ENCODE measurements at places on chromosomes 4 and X.

GRCh38 chr4:88817740-88818139, 120.1 kb upstream of the NAP1L5 start:
- no peak for DNase-seq

DNA sequence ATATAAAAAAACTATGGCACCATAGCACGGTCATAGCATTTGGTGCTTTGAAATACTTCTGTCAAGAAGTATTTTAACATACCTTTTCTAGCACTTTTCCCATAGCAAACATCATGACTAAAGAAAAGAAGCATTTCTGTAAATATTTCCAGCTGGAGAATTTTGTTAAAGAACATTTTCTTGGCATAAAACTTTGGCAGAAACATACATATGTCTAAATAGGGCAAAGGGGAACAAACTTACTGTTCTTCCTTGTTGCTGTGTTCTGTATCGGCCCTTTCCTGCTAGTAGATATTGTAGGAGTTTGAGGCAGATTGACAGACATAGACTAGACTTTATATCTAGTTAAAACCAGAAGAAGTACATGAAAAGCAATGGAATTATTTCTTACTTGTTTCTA, 2368.5 kb downstream of the PCDH7 start:
- DNase-seq = no peak

GRCh38 chr4:85514783-85515182, 39.8 kb downstream of the ARHGAP24 start:
- no peak for DNase-seq

DNA sequence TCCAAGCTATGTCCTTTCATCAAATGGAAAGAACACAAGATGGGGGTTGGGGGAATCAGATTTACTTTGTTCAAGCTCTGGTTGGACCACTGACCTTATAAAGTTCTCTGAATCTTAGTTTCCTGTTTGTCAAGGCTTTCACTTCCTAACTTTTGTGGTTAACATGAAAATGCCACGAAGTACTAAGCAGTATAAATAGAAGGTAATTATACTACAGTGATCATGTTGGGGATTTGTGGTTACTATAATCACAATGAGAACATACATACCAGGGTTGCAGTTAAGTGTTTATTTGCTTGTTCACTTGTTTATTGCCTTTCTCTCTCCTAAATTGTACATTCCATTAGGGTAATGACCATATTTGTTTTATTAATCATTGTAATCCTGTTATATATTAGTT, 53.2 kb downstream of the SPRY1 start:
- no peak for DNase-seq

- DNase-seq = no peak
These were observed 240.5 kb upstream of the HS3ST1 start for GRCh38 chr4:11669156-11669555.

DNA sequence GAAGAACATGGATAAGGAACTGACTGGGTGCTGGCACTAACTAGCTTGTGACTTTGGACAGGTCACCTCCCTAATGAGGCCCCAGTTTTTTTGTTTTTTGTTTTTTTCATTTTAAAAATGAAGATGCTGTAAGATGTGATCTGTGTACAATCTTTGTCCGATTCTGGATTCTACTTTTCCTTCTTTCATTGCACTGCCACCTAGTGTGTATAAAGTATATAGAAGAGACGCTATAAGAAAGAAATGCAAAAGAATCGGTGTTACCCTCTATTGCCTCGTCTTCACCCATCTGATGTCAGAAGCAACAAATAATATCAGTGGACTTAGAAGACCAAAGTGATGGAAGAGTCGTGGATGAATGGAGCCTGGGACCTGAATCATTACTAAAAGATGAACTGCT, 58.6 kb upstream of the P2RY10 start:
- no peak for DNase-seq

- DNase-seq = no peak
These were observed 18.5 kb upstream of the RBPJ start for GRCh38 chr4:26302031-26302899.

DNA sequence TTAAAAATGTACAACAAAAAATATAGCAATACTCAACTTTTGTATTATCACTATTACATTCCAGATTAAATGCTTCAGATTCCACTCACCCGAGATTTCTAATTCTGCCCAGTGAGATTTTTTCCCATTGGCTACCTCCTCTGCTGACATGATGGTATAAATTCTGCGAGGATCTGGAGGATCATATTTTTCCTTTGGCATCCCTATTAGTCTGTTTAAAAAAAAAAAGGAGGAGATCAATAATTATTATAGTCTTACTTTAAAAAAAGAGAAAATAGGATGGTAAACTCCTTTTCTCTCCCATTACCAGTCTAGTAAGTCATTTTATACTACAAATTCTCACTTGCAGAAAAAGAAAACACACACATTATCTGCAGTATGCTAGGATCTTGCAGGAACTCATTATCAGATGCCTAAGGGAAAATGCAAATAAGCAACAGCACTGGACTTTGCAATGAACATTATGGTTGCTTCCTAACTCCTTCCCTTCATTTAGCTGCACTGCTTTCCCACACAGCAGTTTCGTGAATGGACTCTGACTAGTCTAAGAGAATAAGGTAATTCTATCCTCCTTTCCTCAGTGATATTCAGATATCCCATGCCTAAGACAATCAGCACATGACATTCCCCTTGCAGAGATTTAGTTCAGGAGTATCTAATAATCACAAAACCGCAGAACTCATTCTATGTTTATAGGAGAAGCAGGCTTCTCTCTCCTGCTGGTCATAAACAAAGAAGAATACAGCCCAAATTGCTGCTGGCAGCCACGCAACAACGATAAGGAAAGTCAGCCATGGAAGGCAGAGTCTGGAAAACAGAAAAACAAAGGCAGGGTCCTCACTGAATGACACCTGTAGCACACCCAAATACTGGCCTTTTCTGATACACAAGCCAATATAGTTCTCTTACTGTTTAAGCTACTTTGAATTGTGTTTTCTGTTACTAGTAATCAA, 42.7 kb downstream of the CNOT6L start:
- DNase-seq = no peak

DNA sequence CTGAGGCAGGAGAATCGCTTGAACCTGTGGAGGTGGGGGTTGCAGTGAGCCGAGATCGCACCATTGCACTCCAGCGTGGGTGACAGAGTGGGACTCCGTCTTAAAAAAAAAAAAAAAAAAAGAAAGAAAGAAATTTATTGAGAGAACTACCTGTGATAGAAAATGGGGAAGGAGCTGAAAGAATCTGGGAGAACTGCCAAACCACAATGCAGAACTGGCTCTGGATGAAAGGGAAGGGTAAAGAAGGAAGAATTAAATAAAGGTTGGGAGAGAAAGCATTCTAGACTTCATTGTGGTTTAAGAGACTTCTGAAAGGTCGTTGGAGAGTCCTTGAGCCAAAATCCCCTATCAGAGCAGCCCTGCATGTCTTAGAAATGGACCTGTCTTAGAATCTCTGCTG, 567.9 kb upstream of the HTR2C start:
- no peak for DNase-seq

- DNase-seq = no peak
These were observed 825.8 kb upstream of the LCORL start for GRCh38 chr4:18847249-18847890.

DNA sequence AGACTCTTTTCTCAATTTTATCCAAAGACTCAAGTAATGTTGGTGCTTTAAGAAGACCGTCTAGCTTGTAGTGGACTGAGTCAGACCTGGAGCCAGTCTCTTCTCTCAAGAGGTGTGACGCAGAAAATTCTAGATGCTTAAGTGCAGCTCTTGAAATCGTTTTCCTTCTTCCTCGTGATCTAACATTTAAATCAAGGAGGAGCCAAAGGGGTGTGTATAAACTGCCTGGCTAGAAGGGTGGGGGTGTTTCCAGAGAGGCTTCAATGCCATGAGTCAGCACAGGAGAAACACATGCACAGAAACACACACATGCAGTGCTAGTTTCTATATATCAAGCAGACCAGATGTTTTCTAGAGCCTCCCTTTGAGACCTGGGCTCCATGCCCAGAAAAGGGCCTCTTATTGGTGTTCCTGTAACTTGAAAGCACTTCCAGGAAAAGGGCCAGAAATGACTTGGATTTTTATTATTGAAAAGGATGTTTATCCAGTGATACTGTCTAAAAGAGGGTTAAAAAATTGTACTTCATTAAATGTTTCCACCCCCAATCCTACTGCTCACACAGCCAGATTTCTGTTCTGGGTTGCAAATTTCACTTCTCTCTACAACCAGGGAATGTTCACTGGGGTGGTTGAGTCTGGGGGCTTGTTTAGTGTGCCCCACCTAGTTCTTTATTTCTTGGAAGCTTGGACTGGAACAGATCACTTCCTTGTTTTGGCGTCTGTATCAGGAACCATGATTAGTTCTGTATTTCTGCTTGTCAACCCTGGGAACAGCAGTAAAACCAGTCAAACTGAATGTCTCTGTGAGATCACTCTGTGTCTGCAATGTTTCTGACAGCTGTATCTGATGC, at the start of gene CLIC2:
Gene CLIC2, minus strand, starts transcription at position 129 of the 851 bp plus-strand sequence. CDS start 187 bp downstream, outside the sequence.
- no peak for DNase-seq

DNA sequence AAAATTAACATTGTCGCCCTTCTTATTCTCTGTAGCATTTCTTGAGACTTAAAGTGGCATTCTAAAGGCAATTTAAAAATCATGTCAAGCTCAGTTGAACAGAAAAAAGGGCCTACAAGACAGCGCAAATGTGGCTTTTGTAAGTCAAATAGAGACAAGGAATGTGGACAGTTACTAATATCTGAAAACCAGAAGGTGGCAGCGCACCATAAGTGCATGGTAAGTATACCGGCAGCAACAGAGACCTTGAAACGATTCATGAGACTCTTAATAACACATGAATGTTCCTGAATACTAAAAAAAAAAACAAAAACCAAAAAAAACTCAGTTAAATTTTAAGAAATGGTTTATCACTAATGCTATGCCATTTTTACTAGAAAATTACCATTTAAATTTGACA, 82.4 kb upstream of the HPRT1 start:
- no peak for DNase-seq

GRCh38 chr4:25823632-25824031, 39.2 kb downstream of the SEL1L3 start:
- no peak for DNase-seq

- DNase-seq = no peak
These were observed 406.1 kb downstream of the IQCM start for GRCh38 chr4:149409555-149409962.

GRCh38 chr4:32929796-32930699, 2209.9 kb downstream of the PCDH7 start:
- no peak for DNase-seq

- DNase-seq = no peak
These were observed 866.5 kb upstream of the INTU start for GRCh38 chr4:126766241-126766640.

- no peak for DNase-seq
These were observed 69.0 kb upstream of the ATOH1 start for GRCh38 chr4:93759506-93759905.

DNA sequence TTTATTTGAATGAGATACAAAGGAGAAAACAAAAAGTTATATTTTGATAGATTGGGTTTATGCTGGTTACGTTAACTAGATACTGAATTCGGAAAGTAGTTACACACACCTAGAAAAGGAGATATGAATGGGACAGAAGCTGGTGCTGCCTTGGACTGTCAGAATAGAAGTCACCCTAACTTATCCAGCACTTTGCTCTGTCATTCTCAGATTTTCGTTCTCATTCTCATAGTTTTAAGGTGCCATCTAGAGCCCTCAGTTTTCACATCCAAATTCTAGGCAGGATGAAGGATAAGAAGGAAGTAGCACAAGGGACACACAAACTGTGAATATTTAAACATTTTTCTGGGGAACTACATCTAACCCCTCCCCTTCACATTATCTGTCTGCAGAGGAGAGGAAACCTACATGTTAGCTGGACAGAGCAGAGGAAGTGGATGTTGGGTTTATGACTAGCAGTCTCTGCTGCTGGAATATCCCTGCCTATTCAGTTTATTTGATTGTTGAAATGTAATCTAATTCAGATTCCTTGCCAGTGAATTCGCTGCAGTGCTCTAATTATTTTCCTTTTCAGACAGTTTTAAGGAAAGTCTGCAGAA, 521.9 kb downstream of the FAT4 start:
- no peak for DNase-seq

GRCh38 chr4:173128199-173128890, 40.3 kb upstream of the GALNT7 start:
- DNase-seq = no peak

All from stimulated activated CD4-positive, alpha-beta T cell treated with anti-CD3 and anti-CD28 coated beads, TNF-alpha, amount 100 ng/mL, for 48 hours (primary cell).